ENCODE measurements at places on chromosomes 7 and 10.

DNA sequence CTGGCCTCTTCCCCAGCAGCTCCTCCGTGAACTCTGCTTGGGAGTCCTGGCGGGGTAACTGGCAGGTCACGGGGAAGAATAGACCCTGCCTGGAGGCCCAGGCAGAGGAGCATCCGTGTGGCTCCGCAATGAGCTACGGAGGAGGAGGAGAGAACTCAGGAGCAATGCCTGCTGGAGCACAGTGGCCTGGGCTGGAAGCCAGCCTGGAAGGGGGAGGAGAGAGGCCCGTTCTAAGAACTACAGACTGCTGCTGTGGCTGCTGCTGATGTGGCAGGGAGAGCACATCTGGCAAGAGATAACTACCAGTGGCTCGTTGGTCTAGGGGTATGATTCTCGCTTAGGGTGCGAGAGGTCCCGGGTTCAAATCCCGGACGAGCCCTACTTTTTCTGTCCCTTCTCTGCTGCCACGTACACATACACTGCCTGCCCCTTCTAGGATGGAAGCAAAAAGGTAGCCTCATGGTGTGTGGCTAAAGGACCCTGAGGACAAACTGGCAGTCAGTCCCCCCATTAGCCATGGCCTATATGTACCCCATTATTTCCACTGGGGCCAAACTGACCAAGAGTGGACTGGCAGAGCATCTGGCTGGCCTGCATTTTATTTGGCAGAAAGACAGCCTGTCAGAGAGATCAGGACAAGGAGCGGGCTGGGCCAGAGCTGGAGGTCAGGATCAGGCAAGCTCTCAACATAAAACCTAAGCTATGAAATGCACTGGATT lies 7.7 kb upstream of the OPN1SW start:
- no peak for DNase-seq

- DNase-seq = no peak
These were observed 17.1 kb downstream of the CAV1 start for GRCh38 chr7:116541951-116542350.

DNA sequence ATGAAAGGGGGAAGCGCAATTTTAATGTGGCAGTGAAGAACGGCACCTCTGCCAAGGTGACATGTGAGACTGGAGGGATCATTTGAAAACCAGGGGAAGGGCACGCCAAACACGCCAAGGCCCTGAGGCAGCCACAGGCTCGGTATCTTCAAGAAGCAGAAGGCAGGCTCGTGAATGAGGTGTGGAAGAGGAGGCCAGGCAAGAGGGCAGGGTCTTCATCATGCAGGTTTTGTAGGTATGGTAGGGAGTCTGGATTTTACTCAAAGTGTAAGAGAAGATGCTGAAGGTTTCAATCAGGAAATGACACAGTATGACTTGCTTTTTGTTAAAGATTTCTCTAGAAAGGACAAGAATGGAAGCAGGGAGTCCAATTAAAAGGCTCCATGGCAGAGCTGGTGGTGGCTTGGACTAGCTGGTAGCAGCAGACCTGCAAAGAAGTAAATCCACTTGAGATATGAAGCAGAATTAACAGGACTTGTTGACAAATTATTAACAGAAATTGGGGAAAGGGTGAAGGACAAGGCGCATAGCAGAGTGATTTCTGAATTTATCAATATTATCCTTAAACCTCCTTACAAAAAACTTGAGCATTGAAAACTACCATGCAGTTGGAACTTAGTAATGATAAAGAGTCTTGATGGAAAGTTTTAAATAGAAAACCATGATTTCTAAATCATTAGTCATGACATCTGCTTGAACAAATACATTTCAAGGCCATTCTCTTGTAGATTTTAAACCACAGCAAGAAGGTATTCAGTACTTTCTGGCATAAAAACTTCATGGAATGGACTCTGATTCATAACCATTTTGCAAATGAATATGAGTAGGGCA lies 70.4 kb downstream of the COA1 start:
- no peak for DNase-seq

DNA sequence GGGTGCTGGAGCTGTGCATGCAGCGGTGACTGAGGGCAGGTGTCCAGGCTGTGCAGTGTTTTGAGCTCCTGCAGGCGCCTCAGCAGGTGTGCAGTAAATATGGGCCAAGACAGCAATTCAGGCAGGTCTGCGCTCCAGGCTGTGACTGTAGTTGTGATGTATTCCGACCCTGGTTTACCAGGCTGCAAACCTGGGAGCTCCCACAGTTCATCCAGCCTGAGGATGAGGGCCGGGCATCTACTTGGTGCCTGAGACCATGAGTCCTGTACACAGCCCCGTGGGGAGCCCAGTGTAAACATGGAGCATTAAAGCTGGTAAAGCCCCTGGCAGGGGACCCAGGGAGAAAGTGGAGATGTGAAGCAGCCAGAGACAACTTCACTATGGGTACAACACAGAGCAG lies 82.8 kb downstream of the VOPP1 start:
- no peak for DNase-seq

DNA sequence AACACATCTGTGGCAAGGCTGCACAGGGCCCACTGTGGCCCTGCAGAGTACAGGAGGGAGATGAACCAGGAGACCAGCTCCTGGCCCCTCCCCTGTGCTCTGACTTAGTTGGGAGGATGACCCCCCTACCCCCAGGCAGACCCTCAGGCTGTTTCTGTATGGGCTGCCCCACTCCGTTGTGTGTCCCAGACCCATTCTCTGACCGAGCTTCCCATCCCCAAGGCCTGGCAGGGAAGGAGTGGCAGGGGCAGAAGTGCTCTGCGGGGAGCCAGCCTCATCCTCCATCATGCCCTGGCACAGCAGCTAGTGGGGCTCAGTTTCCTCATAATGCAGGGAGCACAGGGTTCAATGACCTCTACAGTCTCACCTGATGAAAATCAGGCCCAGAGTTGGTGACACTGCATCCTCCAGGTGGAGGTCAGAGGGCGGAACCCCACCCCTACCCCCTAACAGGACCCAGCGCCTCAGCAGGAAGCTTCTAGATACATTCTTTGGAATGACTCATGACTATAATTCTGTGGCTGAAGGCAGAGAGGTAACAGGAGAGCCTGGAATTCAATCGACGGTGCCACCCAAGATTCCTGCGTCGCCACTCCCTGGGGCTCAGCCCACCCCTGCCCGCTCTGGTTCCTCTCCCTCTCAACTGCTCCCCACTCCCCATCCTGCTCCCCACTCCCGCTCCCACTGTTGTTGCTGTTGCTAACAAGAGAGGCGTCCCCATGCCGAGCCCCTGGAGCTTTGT lies 18.2 kb downstream of the PODXL start:
- DNase-seq = no peak
